Stimulated activated CD8-positive, alpha-beta memory T cell treated with anti-CD3 and anti-CD28 coated beads, Interleukin-4, amount 100 ng/mL, for 1 hour (primary cell): ENCODE measurements at places on chromosomes 4 and X.

GRCh38 chr4:159227378-159227777, 124.5 kb downstream of the RAPGEF2 start:
- no peak for DNase-seq

GRCh38 chrX:146454363-146454762, 355.2 kb upstream of the CXorf51B start:
- DNase-seq, result no peak

DNA sequence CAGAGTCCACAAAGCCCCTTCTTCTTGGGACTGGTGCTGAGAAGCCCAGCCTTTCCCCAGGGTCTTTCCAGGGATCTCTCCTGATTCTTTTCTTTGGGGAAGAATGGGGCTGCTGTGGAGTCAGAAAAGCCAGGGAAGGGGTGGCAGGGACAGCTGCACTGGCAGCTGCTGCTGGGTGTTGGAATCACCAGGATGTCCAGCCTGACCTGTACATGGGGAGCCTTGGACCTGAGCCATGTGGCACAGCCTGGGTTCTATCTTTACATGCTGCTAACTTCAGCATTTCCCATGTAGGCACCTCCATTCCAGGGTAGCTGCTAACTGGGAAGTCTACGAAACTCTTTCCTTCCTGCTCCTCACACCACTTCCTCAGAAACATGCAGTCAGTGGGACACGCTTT, 36.0 kb downstream of the MED28 start:
- DNase-seq, result no peak

- no peak for DNase-seq
These were observed 93.4 kb downstream of the EMCN start for GRCh38 chr4:100424376-100424775.

DNA sequence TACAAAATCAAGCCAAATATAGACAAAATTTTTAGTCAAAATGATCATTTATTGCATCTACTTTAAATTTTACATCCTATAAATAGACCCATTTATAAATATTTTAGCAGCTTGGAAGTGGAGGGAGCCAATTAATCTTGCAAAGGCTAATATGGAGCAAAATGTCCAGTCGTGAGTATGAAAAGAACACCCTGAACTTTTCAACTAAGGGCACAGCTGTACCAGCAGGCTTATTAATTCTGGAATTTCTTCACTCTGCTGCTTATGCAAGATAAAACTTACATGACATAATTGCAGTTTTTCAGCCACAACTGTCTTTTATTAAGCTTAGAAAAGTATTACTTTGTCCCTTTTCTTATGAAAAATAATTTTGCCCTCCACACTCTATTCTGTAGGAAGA, 22.9 kb upstream of the USP53 start:
- no peak for DNase-seq

DNA sequence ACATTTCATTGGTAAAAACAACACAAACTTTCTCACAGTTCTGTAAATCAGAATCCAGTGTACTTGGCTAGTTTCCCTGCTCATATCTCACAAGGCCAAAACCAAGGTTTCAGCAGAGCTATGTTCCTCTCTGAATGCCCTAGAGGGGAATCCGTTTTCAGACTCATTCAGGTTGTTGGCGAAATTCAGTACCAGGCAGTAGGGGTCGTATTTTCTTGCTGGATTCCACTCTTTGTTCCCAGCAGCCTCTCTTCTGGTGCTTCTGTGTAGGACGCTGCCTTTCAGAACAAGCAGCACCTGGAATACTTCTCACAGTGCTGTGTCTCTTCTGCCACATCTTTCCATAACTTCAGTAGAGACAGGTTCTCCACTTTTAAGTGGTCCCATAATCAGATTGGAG, 351.9 kb downstream of the PCDH18 start:
- no peak for DNase-seq

DNA sequence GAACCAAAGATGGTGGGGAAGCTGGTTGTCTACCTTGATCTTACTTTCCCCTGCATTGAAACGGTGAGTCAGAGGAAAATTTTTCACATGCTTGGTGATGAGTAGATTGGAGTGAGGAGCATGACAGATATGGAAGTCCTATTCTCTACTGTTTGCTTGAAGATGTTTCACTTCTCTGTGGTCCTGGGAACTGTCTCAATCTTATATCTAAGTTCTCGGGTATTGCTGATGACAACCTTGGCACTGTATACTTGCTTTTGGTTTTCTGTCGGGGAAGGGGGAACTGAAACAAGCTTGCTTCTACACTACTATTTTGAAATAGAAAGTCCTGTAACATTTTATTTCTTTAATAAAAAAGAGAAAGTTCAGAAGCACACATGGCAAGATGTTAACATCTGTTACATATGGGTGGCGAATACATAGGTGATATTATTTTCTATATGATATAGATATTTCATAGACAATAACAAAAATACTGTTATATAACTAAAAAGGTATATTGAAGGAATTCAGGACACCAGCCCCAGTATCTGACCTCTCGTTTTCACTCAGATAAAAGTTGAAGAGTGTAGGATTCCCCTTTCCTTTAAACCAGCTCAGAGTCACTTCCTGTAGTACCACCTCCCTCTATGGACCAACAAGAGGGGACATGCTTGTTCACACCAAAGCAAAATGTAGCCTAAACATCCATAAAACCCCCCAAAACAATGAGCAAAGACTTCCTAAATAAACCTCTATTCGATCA, 88.8 kb downstream of the FMR1NB start:
- no peak for DNase-seq

GRCh38 chrX:139929876-139930275, 3.0 kb downstream of the ATP11C start:
- no peak for DNase-seq

DNA sequence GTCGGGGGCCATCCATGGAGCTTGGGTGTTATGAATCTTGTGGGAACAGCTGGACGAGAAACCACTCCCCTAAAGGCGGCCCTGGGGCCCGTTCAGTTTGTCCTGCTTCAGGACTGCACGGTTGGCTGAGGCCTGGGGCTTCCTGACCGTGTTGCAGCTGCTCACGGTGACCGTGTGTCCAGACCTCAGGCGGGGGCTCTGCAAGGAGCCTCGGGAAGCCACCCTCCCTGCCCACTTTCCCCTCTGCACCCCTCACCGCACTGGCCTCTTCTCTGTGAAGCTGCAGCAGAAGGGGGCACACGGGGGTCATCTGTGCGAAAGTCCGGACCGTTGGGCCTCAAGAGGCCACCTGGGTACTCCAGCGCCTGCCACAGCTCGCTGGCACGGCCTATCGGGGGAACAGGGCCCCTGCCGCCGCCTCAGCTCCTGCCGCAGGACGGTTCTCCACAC, 29.4 kb downstream of the UVSSA start:
- no peak for DNase-seq

GRCh38 chrX:38175139-38175538, 45.5 kb downstream of the SRPX start:
- DNase-seq, result no peak

DNA sequence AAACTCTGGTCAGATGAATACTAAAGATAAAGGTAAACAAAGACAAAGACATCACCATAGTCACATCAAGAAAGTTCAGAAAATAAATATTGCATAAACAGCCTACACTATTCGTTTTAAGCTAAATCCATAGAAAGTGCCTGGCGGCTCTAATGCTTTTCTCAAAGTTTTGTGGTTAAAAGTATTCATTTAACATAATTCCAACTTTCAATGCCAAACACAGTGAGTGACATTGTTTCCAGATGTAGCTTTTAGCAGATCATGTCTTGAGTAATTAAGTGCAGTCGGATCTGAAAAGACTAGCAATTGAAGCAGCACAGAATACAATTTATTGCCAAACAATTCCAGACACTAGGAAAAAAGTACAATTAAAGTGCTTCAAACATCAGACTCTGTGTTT, 287.1 kb upstream of the ADGRL3 start:
- DNase-seq, result no peak

GRCh38 chr4:40254608-40255392, 58.0 kb downstream of the RHOH start:
- DNase-seq, result no peak

DNA sequence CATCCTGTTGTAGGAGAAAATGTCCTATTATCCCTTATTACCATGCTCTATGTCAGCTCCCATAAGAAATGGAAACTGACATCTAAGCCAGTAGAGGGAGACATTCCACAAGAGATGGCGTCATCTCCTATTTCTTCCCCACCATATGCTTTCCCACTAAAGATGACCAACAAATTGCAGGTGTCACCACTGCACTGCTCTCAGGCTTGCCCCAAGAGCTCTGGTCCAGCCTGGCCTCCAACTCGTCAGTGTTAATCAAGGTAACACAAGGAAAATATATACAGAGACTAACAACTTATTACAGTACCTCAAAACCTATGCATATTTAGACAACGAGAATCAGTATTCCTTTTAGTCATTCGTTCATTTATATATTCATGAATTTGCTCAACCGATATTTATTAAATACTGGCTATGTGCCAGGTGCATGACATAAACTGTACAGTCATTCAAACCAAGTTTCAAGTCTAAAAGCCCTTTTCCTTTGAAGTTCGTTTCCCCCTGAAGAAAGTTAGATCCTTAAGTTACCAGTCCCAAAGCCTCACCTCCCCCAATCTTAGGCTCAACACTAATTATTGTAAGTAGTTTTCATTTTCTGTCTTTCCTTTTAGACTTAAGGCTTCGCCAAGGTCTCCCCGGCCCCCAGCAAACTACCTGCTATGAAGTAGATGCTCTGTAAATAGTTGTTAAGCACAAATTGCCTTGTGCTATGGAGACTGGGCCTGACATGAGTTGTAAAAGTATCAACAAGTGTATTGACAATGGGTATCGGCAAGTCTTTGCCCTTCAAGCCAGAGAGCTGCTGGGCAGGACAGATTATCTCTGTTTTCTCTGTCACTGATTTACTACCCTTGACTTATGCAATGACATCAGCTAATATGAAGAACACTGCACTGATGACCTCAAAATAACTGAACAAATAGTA, 3.1 kb upstream of the FGB start:
- DNase-seq, result no peak

- DNase-seq, result no peak
These were observed 193.0 kb downstream of the PDGFC start for GRCh38 chr4:156778606-156779005.

DNA sequence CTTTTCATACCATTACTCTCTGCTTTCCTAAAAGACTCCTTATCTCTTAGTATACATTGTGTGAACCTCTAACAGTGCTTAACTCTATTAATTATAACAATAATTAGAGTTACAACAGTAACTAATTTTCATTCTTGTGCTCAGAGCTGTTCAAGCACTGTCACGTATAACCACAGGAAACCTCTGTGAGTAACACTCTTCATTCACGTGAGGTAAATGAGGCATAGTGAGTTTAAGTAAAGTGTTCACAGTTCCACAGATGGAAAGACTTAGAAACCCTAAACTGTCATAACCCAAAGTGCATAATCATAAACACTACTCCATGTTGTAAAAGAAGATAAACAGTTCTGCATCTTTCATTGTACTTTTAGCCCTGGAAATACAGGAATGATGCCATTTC, 222.4 kb downstream of the CCSER1 start:
- DNase-seq, result no peak

- no peak for DNase-seq
These were observed 65.0 kb downstream of the PHEX start for GRCh38 chrX:22097012-22097694.

DNA sequence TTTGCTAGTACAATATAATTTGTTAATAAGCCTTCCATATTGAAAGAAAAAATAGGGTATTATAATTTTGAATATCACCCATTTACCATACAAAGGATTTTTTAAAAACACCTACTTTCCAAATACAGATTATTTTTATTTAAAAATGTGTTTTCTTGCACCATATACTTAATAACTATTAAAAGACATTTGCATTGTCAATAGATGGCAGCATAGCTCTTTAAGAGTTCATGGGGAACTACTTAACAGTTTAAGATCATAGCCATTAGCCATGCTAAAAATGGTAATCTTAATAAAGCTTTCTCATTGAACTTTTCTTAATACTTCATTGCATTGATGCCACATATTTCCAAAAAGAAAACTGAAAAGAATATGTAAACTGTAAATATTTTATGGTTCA, 1995.9 kb downstream of the C4orf33 start:
- no peak for DNase-seq

GRCh38 chr4:3302173-3302785, 9.5 kb downstream of the RGS12 start:
- DNase-seq, result peak; percentile 61

GRCh38 chr4:139857021-139857420, 191.4 kb downstream of the MGST2 start:
- no peak for DNase-seq

DNA sequence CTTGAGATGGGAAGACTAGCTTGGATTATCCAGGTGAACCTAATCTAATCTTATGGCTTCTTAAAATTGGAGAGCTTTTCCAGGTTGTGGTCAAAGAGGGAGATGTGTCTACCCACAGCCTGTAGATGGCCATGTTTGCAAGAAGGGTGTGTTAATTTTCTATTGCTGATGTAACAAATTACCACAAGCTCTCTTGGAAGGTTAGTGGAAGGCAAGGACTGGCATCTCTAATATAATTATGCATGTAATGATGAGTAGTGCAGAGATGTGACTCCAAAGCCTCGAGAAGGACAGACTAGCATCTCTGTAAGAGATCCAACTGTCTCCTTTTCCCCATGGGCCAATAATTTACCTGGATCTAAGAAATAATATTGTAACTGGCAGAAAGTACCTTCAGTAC, 3.2 kb upstream of the ADH1B start:
- DNase-seq, result no peak

DNA sequence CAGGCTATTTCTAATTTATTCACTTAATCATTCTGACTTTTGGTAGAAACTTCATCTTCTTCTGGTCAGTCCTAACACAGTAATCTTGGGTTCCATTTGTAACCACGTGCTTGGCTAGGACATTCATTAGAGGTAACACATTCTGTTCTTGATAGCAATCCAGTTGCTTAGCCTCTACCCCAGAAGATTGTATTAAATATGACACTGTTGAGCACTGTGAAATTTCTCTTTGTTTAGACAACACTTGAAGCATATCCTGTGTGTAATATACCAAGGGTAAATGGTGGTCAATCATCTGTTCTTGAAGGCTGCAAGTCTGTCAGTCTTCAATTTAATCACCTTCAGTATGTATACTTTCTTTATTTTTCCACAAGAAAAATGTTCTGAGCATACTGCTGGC, 523.0 kb downstream of the ANKRD50 start:
- DNase-seq, result no peak

- DNase-seq, result no peak
These were observed 1110.9 kb downstream of the NLGN4X start for GRCh38 chrX:5117816-5118215.

DNA sequence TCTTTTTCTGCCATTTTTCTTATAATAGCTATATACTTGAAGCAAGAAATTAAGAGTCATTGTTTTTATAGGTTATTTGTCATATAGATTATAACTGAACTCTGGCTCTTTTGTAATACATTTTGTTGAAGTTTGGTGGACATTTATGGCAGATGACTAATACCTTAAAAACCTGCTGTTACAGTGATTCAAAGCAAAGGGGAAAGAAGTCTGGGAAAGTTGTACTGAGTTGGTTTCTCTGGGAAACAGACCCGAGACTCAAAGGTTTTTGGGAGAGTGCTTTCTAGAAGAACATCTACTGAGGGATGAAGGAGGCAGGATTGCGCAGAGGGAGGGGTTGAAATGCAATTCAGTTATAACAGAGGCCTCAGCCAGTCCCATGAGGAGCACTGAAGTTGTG, 35.9 kb downstream of the NAP1L5 start:
- DNase-seq, result no peak

GRCh38 chr4:178632415-178632814, 1190.2 kb upstream of the AGA start:
- DNase-seq, result no peak

- no peak for DNase-seq
These were observed 14.4 kb downstream of the BCOR start for GRCh38 chrX:40083120-40083978.

- no peak for DNase-seq
These were observed 20.4 kb upstream of the MAPK10 start for GRCh38 chr4:86380181-86380724.
